Fibroblast of villous mesenchyme (primary cell): ENCODE measurements at places on chromosomes 11 and 22. TPM values are rescaled to one million over a fixed set of nuclear protein-coding genes. Genes with fewer than 3 reads are reported as not detected.
A peak's percentile ranks its signal among the peaks of the same experiment; 100 is the strongest.

Gene CYP2D6
- under 0.01 and 0.32 TPM in 2 replicates for total RNA-seq

- peak; percentile 68 for DNase-seq
Observed at GRCh38 chr11:10807493-10808234, 1.1 kb downstream of the EIF4G2 start.

- no peak for DNase-seq
Observed at GRCh38 chr11:25993016-25993415, 338.9 kb upstream of the ANO3 start.

Gene CD3G
- not detected in 2 replicates for total RNA-seq

DNA sequence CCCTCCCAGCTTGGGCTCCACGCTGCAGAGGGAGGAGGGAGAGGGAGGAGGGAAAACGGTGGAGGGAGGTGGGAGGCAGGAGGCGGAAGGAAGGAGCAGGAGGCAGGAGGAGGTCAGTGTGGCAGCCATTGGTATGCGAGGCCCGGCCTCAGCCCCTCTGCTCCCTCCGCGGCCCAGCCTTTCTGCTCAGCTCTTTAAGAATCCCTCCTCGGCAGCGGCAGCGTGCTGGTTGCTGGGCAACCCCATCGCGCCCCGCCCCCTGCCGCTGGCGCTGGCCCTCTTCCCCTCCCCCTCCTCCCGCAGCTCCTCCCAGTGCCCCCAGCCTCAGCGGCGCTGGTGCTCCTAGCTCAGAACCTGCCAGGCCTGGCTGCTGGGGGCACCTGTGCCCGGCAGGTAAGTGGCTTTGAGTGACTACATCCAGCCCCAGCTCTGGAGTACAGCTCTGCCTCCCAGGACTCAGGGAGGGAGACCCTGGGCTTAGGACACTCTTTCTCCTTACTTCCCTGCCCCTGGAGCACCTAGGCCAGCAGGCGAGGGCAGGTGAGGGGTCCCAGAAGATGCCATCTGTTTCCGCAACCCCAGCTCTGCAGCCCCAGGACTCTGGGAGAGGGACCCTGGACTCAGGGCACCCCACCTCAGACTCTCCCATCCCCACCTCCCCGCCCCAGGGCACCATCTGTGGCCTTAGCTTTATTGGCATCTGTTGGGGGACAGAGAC, 7.2 kb upstream of the FLRT1 start:
- peak; percentile 24 for DNase-seq

GRCh38 chr11:11045156-11045930, 187.5 kb upstream of the ZBED5 start:
- DNase-seq, result no peak

- no peak for DNase-seq
Observed at GRCh38 chr22:48581796-48582469, 1245.7 kb downstream of the BRD1 start.

Gene KIRREL3
- total RNA-seq, result 5.2 and 9.9 TPM in 2 replicates

Gene KCNJ5
- total RNA-seq, result under 0.01 TPM in 1 of 2 replicates, not detected in the other

DNA sequence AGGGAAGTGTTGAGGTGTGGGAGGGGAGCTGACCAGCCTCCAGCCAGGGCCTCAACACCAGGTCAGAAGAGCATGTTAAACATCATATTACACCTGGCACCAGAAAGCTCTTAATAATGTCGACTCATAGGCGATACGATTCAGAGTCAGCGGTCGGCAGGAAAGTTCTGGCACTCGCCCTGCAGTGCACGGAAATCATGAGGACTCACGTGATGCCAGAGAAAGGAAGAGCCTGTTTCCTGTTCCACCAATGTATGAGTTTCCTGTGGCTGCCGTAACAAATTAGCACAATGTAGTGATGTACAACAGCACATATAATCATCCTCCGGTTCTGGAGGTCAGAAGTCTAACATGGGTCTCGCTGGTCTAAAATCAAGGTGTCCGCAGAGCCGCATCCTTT, 198.8 kb downstream of the BARX2 start:
- DNase-seq, result no peak

- DNase-seq, result peak; percentile 81
Observed at GRCh38 chr11:77381729-77382665, 80.5 kb upstream of the GDPD4 start.

- no peak for DNase-seq
Observed at GRCh38 chr11:60348116-60348515, 21.1 kb downstream of the MS4A6E start.

DNA sequence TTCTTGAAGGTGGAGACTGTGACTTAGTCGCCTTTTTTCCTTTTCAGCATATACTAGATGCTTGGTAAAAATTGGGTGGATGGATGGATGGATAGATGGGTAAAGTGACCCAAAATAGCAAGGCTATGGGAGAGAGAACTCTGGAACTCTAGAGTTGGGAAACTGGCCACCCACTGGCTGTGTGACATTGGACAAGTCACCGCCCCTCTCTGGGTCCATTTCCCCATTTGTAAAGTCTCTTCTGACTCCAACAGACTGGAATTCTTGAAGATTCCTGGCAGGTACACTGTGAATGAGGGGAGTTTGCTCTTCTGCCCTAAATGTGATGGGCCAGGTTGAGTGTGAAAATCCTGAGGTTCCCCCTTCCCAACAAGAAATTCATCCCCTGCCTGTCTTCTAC, 8.0 kb downstream of the TKFC start:
- no peak for DNase-seq

Gene OR2D2
- 0.64 and 0.86 TPM in 2 replicates for total RNA-seq
